ENCODE measurements at places on chromosomes 2 and 18. TPM values are rescaled to one million over a fixed set of nuclear protein-coding genes. Genes with fewer than 3 reads are reported as not detected.

Gene PRKAG3
- total RNA-seq, result not detected

Gene GRP
- total RNA-seq, result not detected

Gene C1QL2
- total RNA-seq, result 0.86 TPM

Gene GPC1
- total RNA-seq, result 245 TPM

Gene ABCB11
- total RNA-seq, result 0.06 TPM

Gene GPR39
- total RNA-seq, result 5.9 TPM

Gene SLC16A14
- total RNA-seq, result 1.3 TPM

Gene LYG2
- not detected for total RNA-seq

Gene TMEM237
- 21.5 TPM for total RNA-seq

Gene EVX2
- not detected for total RNA-seq

Gene CCDC141
- not detected for total RNA-seq

Gene DNAH7
- total RNA-seq, result 1.0 TPM

Gene VIT
- not detected for total RNA-seq

Gene CDH19
- 1.2 TPM for total RNA-seq

Gene LIMS2
- 6.2 TPM for total RNA-seq

Gene LAMA1
- 0.13 TPM for total RNA-seq

Gene ELOA2
- not detected for total RNA-seq

Gene PLA2R1
- 2.2 TPM for total RNA-seq

Gene MEP1B
- 0.05 TPM for total RNA-seq

Gene CIDEA
- not detected for total RNA-seq

Gene GPR45
- not detected for total RNA-seq

Gene PARD6G
- total RNA-seq, result 1.8 TPM

Gene CD207
- total RNA-seq, result 0.07 TPM

Gene FAM237A
- total RNA-seq, result not detected

Gene SLC23A3
- 0.75 TPM for total RNA-seq

Gene OSBPL1A
- 20.0 TPM for total RNA-seq

Gene RNF152
- total RNA-seq, result 0.13 TPM

Gene SOWAHC
- total RNA-seq, result 9.2 TPM

Gene CCDC121
- 3.7 TPM for total RNA-seq

Gene MC2R
- total RNA-seq, result not detected

Gene NT5DC4
- total RNA-seq, result not detected

Gene CHRNG
- not detected for total RNA-seq

Gene C2orf80
- not detected for total RNA-seq

Gene MDH1B
- 1.4 TPM for total RNA-seq

Gene RAB10
- total RNA-seq, result 270 TPM

Gene MARCHF4
- 20.0 TPM for total RNA-seq

Gene SIX2
- total RNA-seq, result 2.5 TPM

Gene CCNYL1
- 19.1 TPM for total RNA-seq

Gene KYNU
- total RNA-seq, result 220 TPM

Gene IL1R2
- 1.0 TPM for total RNA-seq

Gene AQP12A
- total RNA-seq, result not detected

Gene MOCOS
- total RNA-seq, result 2.7 TPM

Gene REG3A
- total RNA-seq, result not detected

Gene SIX3
- total RNA-seq, result 3.3 TPM

Gene BZW1
- 509 TPM for total RNA-seq

Gene PPP4R3B
- total RNA-seq, result 29.7 TPM

Gene STAT4
- total RNA-seq, result 3.9 TPM

Gene CYRIA
- total RNA-seq, result 0.53 TPM

Gene C2orf68
- 26.2 TPM for total RNA-seq

Gene METTL4
- total RNA-seq, result 6.7 TPM

Gene TSN
- 64.3 TPM for total RNA-seq

Gene BOK
- 27.5 TPM for total RNA-seq

Gene SLC14A1
- not detected for total RNA-seq

Gene SCN1A
- not detected for total RNA-seq

Gene MPP4
- 0.06 TPM for total RNA-seq

Gene MOGAT1
- not detected for total RNA-seq
